ENCODE measurements at places on chromosomes 7 and 10.

GRCh38 chr10:118531105-118531852, 64.2 kb downstream of the PRLHR start:
- no peak for DNase-seq

DNA sequence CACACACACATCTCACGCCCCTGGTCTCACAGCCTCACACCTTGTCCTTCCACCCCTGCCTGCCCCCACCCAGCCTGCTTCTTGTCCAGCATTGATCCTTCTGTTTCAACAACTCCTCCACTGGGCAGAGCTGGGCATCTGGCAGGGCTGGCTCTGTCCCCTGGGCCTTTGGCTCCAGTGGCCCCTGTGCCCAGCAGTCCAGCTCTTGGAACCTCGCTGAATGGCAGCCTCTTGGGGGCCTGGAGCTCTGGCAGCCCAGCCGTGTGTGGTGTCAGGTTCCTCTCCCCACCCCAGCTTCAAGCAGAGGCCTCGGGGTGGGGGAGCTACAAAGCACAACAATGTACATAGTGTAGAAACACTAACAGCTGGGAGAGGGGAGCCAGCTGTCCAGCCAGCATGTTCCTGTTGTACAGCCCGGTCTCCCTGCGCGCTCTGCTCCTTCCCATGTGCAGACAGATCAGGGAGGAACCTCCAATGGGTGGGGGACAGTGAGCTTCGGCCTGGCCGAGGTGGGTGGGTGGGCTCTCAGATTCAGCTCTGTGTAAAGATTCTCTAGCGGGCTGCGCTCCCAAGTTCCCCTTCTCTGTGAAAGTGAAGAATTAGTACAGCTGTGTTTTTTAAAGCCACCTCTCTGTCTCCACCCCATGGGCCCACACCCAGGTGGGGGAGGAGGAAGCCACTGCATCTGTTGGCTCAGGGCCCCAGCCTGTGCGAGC, 19.4 kb downstream of the ZMIZ2 start:
- peak; percentile 42 for DNase-seq

DNA sequence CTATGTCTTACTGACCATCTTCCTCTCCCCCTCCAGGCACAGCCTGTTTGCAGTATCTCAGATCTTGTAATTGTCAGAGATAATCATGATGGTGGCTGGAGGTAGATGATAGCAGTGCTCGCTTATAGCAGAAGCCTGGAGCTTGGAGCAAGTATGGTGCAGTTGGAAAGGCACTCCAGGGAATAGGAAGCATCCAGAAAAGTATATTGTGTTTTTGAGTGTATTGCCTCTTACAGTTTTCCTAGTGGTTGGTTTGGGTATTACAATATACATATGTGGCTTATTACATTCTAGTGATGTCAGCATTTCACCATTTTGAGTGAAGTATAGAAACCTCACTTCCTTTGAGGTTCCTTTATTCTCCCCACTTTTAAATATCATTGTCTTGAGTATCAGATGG, 101.5 kb downstream of the STK31 start:
- DNase-seq, result no peak

DNA sequence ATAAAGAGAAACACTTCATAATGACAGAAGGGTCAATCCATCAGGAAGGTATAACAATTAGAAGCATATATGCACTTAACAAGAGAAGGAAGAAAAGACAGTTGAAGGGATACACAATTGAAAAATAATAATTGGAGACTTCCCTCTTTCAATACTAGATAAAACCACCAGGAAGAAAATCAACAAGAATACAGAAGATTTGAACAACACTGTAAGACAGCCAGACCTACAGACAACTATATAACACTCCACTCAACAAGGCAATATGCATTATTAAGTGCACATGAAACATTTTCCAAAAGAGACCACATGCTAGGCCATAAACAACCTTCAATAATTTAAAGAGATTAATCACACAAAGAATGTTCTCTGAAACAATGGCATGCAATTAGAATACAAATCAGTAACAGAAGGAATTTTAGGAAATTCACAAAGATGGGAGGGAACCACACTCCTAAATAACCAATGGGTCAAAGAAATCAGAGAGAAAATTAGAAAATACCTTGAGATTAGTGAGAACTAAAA, 35.1 kb downstream of the ZNF438 start:
- no peak for DNase-seq

DNA sequence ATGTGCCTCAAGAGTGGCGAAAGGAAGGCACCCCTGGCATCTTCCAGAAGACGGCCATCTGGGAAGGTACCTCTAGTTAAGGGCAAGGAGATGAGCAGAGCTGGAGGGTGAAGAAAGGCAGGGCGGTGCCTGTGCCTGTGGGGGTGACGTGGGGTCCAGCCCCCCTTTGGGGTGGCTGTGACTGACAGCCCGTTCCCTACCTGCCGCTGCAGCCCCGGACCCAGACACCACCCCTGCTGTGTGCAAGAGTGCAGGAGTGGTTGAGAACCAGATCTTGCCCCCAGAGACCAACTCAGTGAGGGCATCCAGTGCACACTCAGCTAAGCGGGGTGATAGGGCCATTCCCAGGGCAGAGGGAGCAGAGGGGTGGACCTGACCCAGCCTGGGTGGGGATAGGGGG, 4.3 kb upstream of the MUC17 start:
- no peak for DNase-seq

GRCh38 chr10:124688889-124689670, 55.1 kb downstream of the FAM53B start:
- no peak for DNase-seq

DNA sequence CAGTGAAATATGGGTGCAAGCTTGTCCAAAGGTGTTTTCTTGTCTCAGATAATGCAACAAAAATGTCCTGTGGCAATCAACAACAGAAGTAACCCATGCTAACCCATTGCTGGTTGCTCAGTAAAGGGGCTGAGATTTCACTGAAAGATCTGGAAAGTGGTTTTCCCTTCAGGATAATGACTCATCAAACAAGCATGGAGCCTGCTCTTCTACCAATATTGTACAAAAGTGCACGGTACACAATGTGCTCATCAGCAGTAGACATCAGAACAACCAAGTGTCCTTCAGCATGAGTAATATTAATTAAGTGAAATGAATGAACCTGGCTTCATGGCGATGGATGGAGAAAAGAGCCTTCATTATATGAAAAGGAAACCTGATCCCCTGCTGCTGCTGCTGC, 287.1 kb upstream of the NEBL start:
- peak; percentile 7 for DNase-seq

- no peak for DNase-seq
Measured at GRCh38 chr10:14549496-14549895, 218.8 kb upstream of the FRMD4A start.

- peak; percentile 11 for DNase-seq
Measured at GRCh38 chr10:85547460-85548023, 819.1 kb downstream of the GRID1 start.

DNA sequence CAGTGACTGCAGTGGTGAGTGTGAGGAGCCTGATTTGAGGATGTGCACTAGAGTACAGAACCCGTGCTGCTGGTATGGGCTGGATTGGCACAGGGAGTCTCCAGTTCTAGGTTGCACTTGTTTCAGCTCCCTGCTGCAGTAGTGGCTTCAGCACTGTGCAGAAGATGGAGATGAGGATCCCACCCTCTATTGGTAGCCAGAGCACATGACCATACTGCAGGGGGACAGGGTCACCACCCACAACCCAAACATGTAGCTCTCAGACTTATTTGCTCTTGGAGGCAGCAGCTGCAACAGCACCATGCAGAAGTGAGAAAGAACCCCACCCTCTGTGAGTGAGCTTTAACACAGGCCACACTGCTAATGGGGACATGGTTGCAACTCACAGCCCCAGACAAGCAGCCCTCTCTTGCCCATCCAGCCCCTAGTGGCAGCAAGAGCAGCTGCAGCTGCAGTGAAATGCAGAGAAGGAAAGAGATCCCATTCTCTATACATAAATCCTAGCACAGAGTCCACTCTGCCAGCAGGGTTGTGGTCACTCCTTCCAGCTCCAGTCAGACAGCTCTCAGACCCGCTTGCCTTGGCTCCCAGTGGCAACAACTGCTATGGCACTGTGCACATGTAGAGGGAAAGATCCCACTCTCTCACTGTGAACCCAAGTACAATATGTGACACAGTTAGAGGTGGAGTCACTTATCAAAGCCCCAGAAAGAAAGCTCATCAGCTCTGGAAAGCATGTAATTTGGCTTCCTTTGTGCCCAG, 51.4 kb upstream of the SCIN start:
- DNase-seq, result no peak

DNA sequence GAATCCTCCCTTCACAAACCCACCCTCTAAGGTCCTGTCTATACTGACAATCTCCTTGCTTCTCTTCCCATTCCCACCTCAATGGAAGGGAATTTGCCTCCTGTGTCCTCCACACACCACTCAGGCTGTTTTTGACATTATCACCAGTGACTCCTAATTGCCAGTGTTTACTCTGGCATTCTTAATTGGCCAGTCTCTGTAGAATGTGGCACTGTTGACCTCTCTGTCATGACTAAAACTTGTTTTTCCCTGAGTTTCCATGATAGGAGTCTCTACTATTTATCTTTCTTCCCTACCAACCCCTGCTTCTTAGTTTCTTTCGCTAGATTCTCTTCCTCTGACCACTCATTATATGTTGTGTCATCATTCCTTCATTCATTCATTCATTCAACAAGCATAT, 12.1 kb downstream of the SLC16A12 start:
- DNase-seq, result no peak

DNA sequence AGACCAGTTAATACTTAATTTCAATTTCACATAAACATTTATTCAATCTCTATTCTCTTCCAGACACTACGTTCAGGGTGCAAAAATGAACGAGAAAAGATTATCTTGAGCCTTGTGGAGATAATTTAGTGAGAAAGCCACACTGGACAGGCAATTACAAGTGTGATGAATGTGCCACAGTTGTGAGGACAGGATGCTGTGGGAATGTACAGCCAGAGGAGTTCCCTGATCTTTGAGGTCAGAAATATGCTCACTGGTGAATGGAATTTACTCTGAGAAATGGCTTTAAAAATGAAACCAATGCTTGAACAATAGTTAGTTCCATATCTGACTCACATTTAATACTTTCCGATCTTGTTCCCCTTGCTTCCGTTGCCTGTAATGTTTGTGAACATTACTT, 864.8 kb downstream of the GATA3 start:
- no peak for DNase-seq

GRCh38 chr10:87880336-87880735, 16.9 kb downstream of the PTEN start:
- DNase-seq, result no peak

DNA sequence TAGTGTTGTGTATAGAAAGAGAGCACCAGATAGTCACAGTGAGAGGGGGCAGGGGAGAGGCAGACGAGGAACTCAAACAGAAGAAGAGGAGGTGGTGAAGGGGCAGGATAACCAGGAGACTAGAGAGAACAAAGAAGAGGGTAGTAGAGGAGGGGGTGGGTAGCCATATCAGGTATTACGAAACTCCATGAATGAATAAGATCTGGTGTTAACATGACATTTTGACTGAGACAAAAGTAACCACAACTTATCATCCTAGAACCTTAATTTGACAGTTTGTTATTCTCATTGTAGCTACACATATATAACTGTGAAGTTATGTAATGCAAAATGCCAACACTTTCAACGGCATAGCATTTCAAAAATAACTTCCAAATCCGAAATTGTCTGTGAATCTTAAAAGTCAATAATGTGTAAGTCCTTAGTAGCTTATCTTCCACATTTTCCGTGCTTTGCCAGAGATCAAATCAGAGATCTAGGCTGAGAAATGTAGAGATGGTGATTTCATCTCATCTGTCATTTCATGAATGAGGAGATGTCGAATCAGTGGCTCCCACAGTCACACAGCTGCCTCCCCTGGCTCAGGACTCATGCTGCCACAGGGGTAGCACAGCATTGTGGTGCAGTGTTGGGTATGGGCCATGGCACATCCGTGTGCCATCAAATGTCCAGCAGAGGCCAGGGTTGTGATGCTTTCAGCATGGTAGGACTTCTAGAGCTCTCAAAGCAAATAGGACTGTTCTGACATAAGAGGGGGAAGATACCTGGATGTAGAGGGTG, 202.1 kb downstream of the HECW1 start:
- DNase-seq, result no peak

DNA sequence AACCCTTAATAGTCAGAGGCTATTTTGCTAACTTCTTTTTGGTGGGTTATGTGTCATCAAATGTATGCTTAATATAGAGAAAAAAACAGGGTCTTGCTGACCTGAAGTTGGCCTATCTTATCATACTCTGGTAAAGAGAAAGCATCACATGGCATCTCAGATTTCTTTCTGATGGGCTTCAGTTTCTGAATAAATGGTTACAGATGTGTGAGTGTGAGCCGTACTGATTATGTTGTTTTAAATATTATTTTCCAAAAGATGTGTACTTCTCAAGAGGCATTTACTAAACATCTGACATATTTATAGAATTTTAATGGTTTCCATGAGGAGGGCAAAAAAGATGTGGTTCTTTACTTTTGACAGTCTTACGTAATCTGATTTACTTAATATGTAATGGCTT, 28.4 kb downstream of the BBS9 start:
- no peak for DNase-seq

- DNase-seq, result no peak
Measured at GRCh38 chr7:85287106-85287825, 100.4 kb upstream of the SEMA3D start.

GRCh38 chr10:122786269-122786668, 59.4 kb downstream of the CUZD1 start:
- no peak for DNase-seq

DNA sequence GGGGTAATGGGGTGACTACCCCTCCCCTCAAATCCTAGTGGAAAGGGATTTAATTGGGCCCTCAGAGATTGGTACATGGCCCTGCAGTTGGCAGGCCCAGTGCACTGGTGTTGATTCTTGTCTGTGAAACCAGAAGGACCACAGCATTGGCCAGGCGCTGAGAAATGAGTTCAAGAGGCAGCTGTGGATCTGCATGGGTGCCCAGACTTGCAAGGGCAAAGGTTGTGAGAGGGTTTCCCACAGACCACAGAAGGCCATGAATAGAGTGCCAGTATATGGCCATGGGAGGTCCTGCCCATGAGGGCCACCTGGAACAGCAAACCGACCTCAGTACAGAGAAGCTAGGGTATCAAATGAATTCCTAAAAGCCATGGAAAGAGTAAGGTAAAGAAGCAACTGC, 32.9 kb downstream of the TMEM168 start:
- DNase-seq, result no peak

DNA sequence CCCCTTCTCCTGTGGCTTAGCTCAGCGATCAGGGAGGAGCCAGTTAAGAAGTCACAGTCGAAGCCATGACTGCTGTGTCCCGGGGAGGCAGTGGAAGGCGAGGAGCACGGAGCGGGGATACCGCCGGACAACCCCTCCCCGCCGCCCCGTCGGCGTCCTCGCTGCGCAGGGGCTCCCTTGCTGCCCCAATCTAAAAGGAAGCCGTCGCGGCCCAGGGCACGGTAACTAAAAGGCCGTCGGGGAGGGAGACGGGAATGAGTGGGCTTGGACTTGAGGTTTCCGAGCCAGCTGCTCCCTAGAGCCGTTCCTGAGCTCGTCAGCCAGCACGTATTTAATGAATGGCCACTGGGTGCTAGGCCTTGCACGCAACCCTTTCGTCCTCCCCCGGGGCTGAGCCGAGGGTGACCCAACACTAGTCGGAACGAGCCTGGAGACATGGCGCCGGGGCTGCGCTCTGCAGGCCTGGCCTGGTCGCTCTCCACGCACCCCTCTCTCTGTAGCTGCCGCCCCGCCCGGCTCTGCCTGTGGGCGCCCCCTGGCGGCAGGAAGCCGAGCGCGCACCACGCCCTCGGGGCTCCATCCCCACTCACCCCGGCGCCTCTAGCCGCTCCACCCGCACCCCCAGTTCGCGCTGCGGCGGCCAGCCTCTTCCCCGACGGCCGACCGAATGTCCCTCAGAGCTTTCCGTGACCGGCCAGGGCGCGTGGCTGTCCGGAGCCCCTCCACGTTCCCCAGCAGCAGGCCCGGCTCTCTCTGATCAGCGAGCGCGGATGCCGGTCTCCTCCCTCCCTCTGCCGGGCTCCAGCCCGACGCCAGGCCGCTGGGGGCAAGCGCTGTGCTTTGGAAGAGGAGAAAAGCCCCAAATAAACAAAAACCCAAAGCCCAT, 29.3 kb upstream of the KCNK18 start:
- DNase-seq, result peak; percentile 58
